H9 (cell line): ENCODE measurements at places on chromosomes 6 and 20. TPM values are rescaled to one million over a fixed set of nuclear protein-coding genes. Genes with fewer than 3 reads are reported as not detected.

DNA sequence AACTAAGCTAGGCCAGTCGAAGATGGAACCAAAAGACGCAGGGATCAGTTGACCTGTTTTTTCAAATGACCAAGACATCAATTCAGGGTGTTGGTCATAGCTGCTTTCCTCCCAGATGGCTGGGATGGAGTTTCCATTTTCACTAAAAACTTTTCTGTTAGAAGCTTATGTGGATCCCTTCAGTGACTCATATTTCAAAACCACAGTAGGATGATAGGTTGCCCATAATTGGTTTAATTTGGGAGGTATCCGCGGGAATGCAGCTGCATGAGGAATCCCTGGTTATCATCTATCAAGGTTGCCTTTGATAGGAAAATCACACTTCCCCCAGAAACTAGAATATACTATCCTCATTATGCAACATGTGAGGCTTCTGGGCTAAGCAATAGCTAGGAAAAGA lies 150.9 kb upstream of the MLIP start:
- no peaks in the 10 kb centered on the region for H3K27me3 ChIP-seq
- H3K4me1 ChIP-seq: peaks cover 2% of the 10 kb centered on the region; the same call in 1 of the 2 replicates
- no peaks in the 10 kb centered on the region for H3K36me3 ChIP-seq
- DNase-seq: no peak

- no peaks in the 10 kb centered on the region for H3K36me3 ChIP-seq
- peaks cover 15% of the 10 kb centered on the region; the same call in 1 of the 2 replicates for H3K4me1 ChIP-seq
- no peak overlapping the region for H3K4me3 ChIP-seq
Measured at GRCh38 chr6:85405853-85406198, 44.1 kb upstream of the NT5E start.

DNA sequence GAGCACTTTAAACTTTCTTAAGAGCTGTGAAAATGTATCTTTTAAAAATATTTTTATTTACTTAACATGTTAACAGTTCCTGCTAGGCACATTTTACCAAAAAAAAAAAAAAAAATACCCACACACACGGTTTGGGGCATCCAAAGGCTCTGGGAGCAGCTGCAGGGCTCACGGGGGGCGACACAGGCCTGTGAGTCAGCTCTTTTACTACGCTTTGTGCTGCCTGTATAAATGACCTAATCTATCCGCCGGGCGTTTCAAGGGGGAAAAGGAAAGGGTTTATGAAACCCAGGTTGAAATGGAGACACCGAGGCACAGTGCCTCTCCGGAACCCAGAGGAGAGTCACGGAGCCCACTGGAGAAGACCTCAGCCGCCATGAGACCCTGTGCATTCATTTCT lies 40.4 kb downstream of the DLL1 start:
- no peaks in the 10 kb centered on the region for H3K27me3 ChIP-seq
- H3K4me1 ChIP-seq: no peaks in the 10 kb centered on the region
- no peak overlapping the region for H3K27ac ChIP-seq
- H3K36me3 ChIP-seq: no peaks in the 10 kb centered on the region; the same call in 2 of the 3 replicates
- DNase-seq: no peak
- no peak overlapping the region for H3K4me3 ChIP-seq

- H3K27me3 ChIP-seq: no peaks in the 10 kb centered on the region
- 0 out of 2 replicates have a peak, but pooled peaks cover 6% of the 10 kb centered on the region for H3K36me3 ChIP-seq
- no peak overlapping the region for H3K4me3 ChIP-seq
- H3K4me1 ChIP-seq: 0 out of 2 replicates have a peak, but pooled peaks cover 2% of the 10 kb centered on the region
Measured at GRCh38 chr20:16759181-16759563, 11.0 kb downstream of the OTOR start.

DNA sequence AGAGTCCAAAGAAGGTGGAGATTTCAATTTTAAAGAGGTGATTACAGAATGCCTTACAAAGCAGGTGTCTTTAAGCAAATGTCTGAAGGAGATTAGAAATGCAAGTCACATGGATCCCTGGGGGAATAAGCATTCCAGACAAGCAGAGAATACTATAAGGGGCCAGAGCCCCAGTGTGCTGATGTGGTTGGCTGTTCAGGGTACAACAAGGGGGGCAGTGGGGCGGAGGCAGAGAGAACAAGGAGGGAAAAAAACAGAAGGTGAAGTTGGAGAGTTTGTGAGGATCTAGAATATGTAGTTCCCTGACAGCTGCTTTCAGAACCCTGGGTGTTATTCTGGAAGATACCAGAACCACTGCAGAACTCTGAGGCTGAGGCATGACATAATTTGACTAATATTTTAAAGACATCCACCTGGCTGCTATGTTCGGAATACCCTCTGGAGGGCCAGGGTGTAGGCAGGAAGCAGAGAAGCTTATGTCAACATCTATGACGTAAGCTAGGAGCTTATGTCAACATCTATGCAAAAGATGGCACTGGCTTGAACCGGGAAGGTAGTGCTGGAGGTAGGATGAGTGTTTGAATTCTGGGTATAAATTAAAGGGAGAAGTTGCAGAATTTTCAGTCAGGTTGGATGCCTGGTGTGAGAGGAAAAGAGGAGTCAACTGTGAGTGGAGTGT lies 276.3 kb upstream of the AGPAT4 start:
- no peaks in the 10 kb centered on the region for H3K27me3 ChIP-seq
- H3K4me1 ChIP-seq: no peaks in the 10 kb centered on the region
- no peak overlapping the region for H3K27ac ChIP-seq
- no peak overlapping the region for H3K4me3 ChIP-seq
- peaks cover 7% of the 10 kb centered on the region for H3K36me3 ChIP-seq
- DNase-seq: no peak

- DNase-seq: peak; percentile 30
- H3K36me3 ChIP-seq: no peaks in the 10 kb centered on the region
- no peak overlapping the region for H3K27ac ChIP-seq
- no peaks in the 10 kb centered on the region for H3K4me1 ChIP-seq
- no peak overlapping the region for H3K4me3 ChIP-seq
- no peaks in the 10 kb centered on the region for H3K27me3 ChIP-seq
Measured at GRCh38 chr6:136037876-136038460, 186.5 kb downstream of the PDE7B start.

GRCh38 chr6:19327241-19327640 lies 509.9 kb upstream of the ID4 start:
- no peaks in the 10 kb centered on the region for H3K36me3 ChIP-seq
- no peak overlapping the region for H3K4me3 ChIP-seq
- H3K27me3 ChIP-seq: no peaks in the 10 kb centered on the region
- H3K27ac ChIP-seq: no peak overlapping the region
- no peak for DNase-seq

GRCh38 chr6:21885532-21886114 lies 292.1 kb downstream of the SOX4 start:
- no peak overlapping the region for H3K27ac ChIP-seq
- H3K4me3 ChIP-seq: no peak overlapping the region
- no peaks in the 10 kb centered on the region; the same call in 1 of the 2 replicates for H3K4me1 ChIP-seq
- no peaks in the 10 kb centered on the region for H3K27me3 ChIP-seq
- peaks cover 14% of the 10 kb centered on the region for H3K36me3 ChIP-seq
- DNase-seq: no peak

GRCh38 chr20:13034115-13034514 lies 25.3 kb downstream of the SPTLC3 start:
- H3K36me3 ChIP-seq: no peaks in the 10 kb centered on the region
- DNase-seq: no peak
- no peak overlapping the region for H3K27ac ChIP-seq
- H3K4me1 ChIP-seq: peaks cover 6% of the 10 kb centered on the region
- H3K4me3 ChIP-seq: no peak overlapping the region
- H3K27me3 ChIP-seq: no peaks in the 10 kb centered on the region

GRCh38 chr6:131135244-131136020 lies at the start of gene AKAP7:
TSS of gene AKAP7 (plus strand) at chr6:131135467. CDS start at chr6:131135764, 297 bp downstream.
- DNase-seq: peak; percentile 82
- peaks cover 4% of the 10 kb centered on the region; the same call in 1 of the 2 replicates for H3K36me3 ChIP-seq
- H3K4me3 ChIP-seq: peak within 1 kb of the TSS; percentile 81
- H3K27me3 ChIP-seq: no peaks in the 10 kb centered on the region
- H3K4me1 ChIP-seq: no peaks in the 10 kb centered on the region

DNA sequence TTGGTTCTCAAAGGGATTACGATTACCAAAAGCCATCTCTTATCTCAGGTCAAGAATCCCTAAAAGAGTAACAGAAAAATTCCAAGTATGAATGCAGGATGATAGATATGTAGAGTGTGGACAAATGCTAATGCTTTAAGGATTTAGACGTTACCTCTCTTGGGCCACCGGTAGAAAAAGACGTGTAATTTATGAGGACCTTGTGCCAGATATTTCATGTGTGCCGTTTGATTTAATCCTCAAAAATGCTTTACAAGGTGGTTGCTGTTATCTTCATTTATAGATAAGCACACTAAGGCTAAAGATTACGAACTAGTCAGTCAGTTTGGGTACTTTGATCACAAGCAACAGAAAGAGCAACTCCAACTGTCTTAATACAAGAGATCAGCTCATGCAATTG lies 370.8 kb upstream of the JAG1 start:
- H3K27me3 ChIP-seq: no peaks in the 10 kb centered on the region
- H3K27ac ChIP-seq: no peak overlapping the region
- DNase-seq: no peak
- no peaks in the 10 kb centered on the region for H3K4me1 ChIP-seq
- H3K4me3 ChIP-seq: no peak overlapping the region

DNA sequence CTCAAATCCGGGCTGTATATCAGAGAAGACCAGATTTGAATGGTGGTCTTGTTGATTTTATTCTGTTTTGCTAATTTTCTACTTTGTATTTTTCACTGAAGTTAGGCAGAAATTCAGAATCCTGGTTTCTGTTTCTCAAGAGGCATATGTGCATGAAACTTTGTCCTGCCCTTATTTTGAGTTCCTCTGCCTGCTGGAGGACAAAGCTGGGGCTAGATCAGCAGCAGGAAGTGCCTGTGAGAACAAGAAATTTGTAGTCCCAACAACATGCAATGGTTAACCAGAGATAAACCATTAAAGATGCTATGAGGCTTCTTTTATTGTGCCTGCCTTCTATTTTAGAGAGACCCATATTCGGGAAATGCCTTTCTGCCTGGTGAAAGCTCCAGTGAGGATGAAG lies 37.1 kb downstream of the BEND6 start:
- DNase-seq: no peak
- H3K4me3 ChIP-seq: no peak overlapping the region
- no peak overlapping the region for H3K27ac ChIP-seq
- H3K4me1 ChIP-seq: no peaks in the 10 kb centered on the region
- no peaks in the 10 kb centered on the region for H3K36me3 ChIP-seq

Gene MAS1
- 0.02 TPM in 2 replicates for total RNA-seq

Gene TNFAIP3
- total RNA-seq: 3.7 and 5.6 TPM in 2 replicates

Gene MCCD1
- not detected in 2 replicates for total RNA-seq

Gene ASIP
- total RNA-seq: not detected in 2 replicates
